ENCODE measurements at places on chromosomes 7 and 10.
A peak's percentile ranks its signal among the peaks of the same experiment; 100 is the strongest.

DNA sequence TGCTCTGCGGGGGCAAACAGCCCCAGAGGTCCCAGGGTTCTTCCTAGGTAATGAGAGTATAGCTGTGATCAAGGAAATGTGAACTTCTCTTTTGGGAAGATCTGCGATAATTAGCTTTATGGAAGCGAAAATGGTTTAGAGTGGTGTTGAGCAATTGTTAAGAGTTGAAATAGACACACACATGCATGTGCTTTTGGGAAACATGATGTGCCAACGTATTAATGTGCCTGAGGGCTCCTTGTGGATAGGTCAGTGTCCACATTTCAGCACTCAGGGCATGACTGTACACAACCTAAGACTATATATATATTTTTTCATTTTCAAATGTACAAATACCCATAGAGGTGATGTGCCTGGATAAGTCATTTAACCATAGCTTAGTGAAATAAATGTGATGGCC lies 67.0 kb downstream of the GSDME start:
- no peak for DNase-seq

- DNase-seq: peak; percentile 93
These were observed 163.7 kb downstream of the SEMA3D start for GRCh38 chr7:85023066-85023712.

DNA sequence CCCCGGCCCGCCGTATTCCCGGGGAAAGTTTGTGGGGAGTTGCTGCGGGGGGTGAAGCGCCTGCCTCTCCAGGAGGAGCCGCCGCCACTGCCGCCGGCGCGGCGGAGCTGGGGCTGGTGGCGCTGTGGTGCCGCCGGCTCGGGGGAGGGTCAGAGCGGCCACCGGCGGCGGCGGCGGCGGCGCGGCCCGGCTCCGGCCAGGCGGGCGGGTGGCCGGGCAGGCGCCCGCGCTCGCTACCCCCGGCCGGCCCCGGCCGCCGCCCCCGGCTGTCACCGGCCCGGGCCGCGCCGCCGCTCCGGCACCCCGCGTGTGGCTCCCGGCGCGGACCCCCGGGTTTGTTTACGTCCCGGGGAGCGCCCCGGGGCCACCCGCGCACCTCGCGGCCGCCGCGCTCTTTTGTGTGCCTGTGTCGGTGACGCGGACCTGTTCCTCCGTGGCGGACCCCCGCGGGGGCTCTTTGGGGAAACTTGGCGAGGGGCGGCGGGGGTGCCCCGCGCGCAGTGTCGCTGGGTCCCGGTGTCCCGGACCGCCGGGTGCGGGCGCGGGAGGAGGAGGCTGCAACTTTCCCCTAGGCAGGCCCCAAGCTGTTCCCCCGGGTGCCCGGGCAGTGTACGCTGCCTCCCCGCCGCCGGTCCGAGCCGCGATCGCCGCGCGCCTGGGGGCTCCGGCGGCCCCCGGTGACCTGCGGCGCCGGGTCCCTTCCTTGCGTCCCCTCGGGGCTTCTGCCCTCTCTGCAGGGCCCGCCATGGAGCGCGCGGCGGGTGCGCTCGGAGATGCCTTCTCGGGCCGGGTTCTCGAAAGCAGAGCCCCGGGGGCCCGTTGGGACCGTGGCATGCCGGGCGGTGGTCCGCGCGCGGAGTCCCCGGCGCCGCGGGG lies 593 bp upstream of the CUX1 start:
- peak; percentile 62 for DNase-seq

GRCh38 chr10:33794460-33794859 lies 460.0 kb upstream of the NRP1 start:
- DNase-seq: no peak

DNA sequence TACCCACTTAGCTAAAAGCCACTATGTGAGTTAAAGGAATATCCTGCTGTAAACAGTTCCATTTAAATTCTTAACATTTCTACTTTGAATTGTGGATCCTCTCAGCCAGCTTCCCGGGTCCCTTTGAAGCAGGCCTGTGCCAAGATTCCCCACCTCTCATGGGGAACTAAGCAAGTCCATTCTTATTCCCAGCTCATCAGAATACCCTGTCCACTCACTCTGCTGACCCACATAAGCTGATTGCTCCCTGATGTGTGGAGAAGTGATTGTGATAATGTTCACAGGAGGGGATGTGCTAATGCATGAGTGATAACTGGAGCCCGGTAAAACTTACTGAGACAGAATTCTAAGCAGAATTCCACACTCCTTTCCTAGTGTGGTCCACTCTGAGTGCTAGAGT lies 709.7 kb downstream of the CNTNAP2 start:
- peak; percentile 85 for DNase-seq

GRCh38 chr7:48872548-48872947 lies 51.8 kb upstream of the CDC14C start:
- DNase-seq: no peak

DNA sequence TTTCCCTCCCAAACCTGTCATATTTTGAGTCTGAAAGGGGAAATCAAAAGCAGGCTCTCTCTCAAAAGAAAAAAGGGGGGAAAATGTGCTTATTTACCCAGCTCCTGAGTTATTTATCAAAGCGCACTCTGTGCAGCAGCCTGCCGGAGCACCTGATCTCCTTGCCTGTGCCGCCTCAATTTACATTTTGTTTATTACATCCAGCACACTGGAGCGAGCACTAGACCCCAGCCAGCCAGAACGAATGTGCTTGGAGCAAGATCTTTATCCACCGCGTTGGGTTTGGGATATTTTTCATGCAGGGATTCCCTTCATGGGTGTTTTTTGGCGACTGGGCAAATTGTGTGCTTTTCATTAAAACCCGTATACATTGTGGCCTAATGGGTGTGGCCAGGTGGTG lies 161.9 kb upstream of the INSYN2A start:
- DNase-seq: no peak

All from eye (tissue), 1 donor.